Activated naive CD4-positive, alpha-beta T cell treated with anti-CD3 and anti-CD28 coated beads, Interleukin-2, amount 10 ng/mL, durations not matched to agents 5 hours and 36 hours (primary cell): ENCODE measurements at places on chromosomes 2 and 18. TPM values are rescaled to one million over a fixed set of nuclear protein-coding genes. Genes with fewer than 3 reads are reported as not detected.

MITD1 gene
- 61.5 TPM for total RNA-seq

PJVK gene
- total RNA-seq, result 2.2 TPM

FNDC4 gene
- 0.22 TPM for total RNA-seq

IFIH1 gene
- 24.0 TPM for total RNA-seq

KLHL41 gene
- not detected for total RNA-seq

SCG2 gene
- not detected for total RNA-seq

SCYGR2 gene
- not detected for total RNA-seq

NT5DC4 gene
- total RNA-seq, result not detected

ARHGAP25 gene
- total RNA-seq, result 79.6 TPM

LRATD1 gene
- not detected for total RNA-seq

CTAGE1 gene
- not detected for total RNA-seq

KCNG2 gene
- total RNA-seq, result not detected

PARD6G gene
- 0.46 TPM for total RNA-seq

OBSL1 gene
- total RNA-seq, result not detected

CPO gene
- total RNA-seq, result not detected

ABCB11 gene
- not detected for total RNA-seq

TXNDC2 gene
- total RNA-seq, result not detected

AGAP1 gene
- 1.4 TPM for total RNA-seq

LCT gene
- 0.13 TPM for total RNA-seq

SLC14A1 gene
- 2.5 TPM for total RNA-seq

TAF4B gene
- total RNA-seq, result 10.4 TPM

CENPA gene
- 31.0 TPM for total RNA-seq

ASB18 gene
- total RNA-seq, result not detected

EN1 gene
- total RNA-seq, result not detected

KATNAL2 gene
- 0.60 TPM for total RNA-seq

WNT10A gene
- total RNA-seq, result 0.10 TPM

PER2 gene
- 14.1 TPM for total RNA-seq

ERBB4 gene
- not detected for total RNA-seq

RSAD2 gene
- 12.9 TPM for total RNA-seq

GNLY gene
- total RNA-seq, result 26.4 TPM

RPRM gene
- not detected for total RNA-seq

TTC39C gene
- total RNA-seq, result 123 TPM

LYPD6 gene
- not detected for total RNA-seq

SP140 gene
- 86.4 TPM for total RNA-seq

TMEFF2 gene
- not detected for total RNA-seq

BCL2L11 gene
- 38.6 TPM for total RNA-seq

CENPO gene
- total RNA-seq, result 39.0 TPM

GPR75 gene
- 2.3 TPM for total RNA-seq

CHRNA1 gene
- total RNA-seq, result not detected

GPAT2 gene
- 5.5 TPM for total RNA-seq

SLC23A3 gene
- 2.5 TPM for total RNA-seq

ANKRD23 gene
- total RNA-seq, result 16.5 TPM

PLGLB2 gene
- total RNA-seq, result 3.7 TPM

BOLL gene
- total RNA-seq, result not detected

SAG gene
- 0.55 TPM for total RNA-seq

COL4A4 gene
- 0.03 TPM for total RNA-seq

ALLC gene
- not detected for total RNA-seq

MARCHF4 gene
- not detected for total RNA-seq

LGALSL gene
- total RNA-seq, result 1.8 TPM

ANKRD53 gene
- not detected for total RNA-seq

CRACDL gene
- total RNA-seq, result 0.20 TPM

AQP12A gene
- not detected for total RNA-seq

EHD3 gene
- 0.43 TPM for total RNA-seq

SERPINB13 gene
- not detected for total RNA-seq

WDR75 gene
- 43.3 TPM for total RNA-seq
